ENCODE measurements at places on chromosomes 3 and 15.

DNA sequence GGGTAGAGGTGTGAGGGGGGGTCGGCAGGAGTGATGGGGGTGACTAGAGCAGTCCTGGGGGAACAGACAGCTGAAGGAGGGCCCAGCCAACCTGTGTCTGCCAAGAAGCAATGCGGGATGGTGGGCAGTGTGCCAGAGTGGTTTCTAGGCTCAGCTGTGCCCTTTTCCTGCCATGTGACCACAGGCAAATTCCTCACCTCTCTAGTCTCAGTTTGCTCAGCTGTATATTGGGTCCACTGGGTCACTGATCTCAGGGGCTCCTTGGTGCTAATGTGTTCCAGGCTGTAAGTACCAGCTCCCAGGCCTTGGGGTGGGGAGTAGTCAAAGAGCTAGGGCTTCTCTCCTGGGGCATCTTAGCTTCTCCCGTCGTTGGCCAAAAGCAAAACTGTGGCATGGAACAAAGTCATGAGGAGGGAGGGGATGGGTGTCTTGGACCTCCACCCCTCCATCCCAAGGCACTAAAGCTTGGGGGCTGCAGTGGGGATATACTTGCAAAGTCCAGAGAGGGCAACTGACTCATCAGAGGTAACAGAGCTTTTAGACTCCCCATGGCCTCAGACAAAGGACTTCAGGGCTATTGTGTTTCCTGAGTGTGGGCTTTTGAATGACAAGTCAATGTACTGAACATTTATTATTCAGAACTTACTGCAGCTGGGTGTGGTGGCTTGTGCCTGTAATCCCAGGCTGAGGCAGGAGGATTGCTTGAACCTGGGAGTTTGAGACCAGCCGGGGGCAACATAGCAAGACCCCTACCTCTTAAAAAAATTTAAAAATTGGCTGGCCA is 20.9 kb downstream of the SMAD6 start:
- DNase-seq, result no peak

DNA sequence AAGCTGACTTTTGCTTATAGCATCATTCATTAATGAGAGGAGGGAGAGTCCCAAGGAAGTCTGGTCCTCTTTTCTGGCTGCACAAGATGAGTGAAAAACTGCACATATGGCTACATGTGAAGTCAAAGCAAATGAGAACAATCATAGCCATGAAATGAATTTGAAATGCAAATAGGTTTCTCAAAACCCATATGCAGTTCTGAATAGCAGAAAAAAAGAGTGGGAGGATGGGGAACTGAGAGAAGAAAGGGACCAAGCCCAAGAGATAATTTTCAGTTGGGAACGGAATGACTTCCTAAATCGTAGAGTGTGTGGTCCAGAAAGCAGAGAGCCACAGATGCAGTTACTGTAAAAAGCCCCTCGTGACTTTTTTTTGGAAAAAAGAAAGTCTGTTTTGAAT is 66.3 kb downstream of the GTPBP8 start:
- no peak for DNase-seq

DNA sequence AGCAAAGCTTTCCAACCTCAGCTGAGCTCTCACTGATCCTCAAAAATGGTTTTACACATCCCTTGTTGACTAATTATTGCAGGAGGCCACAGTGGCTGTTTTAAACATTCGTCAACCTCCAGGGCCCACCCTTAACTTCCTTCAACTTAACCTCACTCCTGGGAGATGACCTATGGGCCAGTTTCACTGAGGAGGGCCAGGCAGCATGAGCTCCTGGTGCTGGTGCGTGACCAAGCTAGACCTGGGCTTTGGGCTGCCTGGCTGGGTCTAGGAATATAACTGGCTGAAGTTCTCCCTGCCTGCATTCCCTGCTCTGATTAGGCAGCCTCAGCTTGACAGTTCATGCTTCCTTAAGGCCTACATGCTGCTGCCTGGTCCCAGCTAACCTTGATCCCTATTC is 273.7 kb upstream of the ATP11B start:
- DNase-seq, result no peak

DNA sequence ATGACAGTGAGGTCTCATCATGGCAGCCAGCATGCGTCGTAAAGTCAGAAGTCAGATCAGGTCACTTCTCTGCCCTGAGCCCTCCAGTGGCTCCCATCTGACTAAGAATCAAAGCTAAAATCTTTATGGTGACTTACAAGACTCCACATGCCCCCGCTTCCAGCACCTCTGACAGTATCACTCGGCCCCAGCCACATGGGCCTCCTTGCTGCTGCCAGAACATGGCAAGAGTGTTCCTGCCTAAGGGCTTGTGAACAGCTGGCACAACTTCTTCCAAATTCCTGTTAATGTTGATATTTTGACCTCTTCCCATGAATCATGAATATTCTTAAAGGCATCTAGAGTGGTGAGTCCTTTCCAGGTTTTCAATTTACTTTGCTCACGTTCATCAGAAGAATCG is 20.5 kb downstream of the POLR2M start:
- DNase-seq, result no peak

DNA sequence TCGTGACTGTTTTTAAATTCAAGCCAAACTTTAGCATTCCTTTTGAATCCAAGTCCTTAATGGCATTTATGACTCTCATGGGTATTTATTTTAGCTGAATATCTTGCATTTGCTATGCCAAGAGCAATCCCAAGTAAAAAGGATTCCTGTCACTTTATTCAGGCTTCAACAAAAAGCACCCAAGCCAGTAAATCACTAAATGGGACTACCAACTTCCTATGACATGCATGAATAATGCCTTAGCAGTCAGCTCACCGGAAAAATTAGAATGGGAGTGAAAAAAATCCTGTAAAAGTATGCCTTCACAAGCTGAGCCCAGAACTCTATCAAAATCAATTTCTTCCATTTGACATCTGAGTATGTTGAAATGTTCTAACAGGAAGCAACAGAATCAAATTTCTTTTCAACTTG is 1297.9 kb downstream of the ROBO2 start:
- no peak for DNase-seq

GRCh38 chr3:123644358-123644757 is 59.5 kb upstream of the HACD2 start:
- no peak for DNase-seq

- no peak for DNase-seq
These were observed 52.4 kb downstream of the VGLL3 start for GRCh38 chr3:86938416-86939105.

DNA sequence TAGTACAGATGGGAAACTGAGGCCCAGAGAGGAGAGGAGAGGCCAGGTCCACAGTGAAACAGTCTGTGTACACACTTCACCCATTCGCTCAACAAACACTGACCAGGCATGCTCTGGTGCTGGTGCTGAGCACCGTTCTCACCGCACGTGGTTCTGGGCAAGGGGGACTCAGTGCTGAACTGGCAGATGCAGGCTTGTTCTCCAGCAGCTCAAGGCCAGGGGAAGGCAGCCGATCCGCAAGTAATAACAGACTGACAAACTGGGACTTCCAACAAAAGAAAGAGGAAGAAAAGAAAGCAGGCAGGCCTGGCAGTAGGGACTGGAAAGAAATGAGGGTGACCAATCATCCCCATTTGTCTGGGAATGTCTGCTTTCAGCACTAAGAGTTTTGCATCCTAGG is 25.6 kb upstream of the LINGO1 start:
- no peak for DNase-seq

DNA sequence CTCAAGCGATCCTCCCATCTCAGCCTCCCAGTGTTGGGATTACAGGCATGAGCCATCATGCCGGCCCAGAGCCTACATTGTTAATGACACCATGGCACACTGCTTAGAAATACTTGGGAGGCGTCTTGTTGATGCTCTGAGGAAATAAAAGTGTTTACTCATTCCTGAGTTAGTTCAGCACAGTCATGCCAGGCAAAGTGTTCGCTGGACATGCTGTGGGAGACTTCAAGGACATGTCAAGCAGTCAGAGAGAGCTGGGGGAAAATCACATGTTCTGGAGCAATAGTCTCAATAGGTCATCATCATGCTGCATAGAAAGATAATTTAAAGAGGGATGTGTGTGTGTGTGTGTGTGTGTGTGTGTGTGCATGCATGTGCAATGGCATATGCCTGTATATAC is 37.5 kb downstream of the TTC23 start:
- no peak for DNase-seq

GRCh38 chr3:16484216-16484615 is 29.3 kb downstream of the RFTN1 start:
- no peak for DNase-seq

DNA sequence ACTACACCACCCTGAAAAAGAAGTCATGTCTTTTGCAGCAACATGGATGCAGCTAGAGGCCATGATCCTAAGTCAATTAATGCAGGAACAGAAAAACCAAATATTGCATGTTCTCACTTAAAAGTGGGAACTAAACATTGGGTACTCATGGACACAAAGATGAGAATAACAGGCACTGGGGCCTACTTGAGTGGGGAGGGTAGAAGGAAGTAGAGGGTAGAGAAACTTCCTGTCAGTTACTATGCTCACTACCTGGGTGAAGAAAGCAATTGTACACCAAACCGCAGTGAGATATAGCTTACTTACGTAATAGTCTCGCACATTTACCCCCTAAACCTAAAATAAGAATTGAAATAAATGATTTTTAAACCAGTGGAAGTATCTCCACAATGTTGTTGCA is 480.5 kb upstream of the ARRDC4 start:
- DNase-seq, result no peak

- no peak for DNase-seq
These were observed 141.2 kb downstream of the GMNC start for GRCh38 chr3:190721330-190721729.

DNA sequence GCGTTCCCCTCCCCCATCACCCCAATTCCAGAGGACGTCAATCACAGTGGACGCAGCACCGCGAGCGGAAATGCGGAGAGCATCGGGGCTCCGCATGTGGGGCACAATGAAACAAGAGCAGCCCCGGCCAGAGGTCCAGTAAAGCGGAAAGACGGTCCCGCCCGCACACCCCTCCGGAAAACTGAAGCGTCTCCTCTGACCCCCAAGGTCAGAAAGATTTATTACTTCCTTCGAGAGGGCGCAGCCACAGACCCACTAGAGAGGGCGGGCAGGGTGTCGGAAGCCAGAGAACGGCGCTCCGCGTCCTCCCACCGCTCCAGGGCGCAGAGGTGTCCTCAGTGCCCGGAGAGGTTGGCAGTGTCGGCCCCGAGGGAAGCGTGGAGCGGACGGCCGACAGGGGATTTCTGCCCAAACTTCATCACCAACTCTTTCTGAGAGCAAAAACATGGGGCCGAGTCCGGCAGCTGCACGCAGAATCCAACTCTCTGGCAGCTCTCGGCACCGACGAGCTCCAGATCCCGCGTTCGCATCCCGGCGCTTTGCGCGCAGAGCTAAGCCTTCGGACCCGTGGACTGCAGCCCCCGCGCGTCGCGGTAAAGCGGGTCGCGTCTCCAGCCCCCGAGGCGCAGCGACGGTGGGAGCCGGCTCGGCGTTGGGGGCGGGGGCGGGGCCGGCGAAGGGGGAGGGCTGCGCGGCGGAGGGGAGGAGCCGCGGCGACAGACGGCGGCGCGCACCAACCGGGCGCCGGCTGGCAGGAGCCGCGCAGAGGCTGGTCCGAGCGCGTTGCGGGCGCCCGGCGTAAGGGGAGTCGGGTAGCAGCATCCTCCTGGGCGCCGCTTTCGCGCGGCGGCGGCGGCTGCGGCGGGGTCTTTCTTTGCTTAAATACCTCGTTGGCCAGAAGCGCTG is at the start of gene CHST2:
Gene CHST2 (plus strand): TSS at position 763 of the 906 bp plus-strand sequence. CDS start 1,046 bp downstream, outside the sequence.
- peak; percentile 14 for DNase-seq

GRCh38 chr3:171525437-171525836 is 65.2 kb upstream of the TNIK start:
- DNase-seq, result no peak

- no peak for DNase-seq
These were observed 26.8 kb upstream of the GP9 start for GRCh38 chr3:129033633-129034321.

- DNase-seq, result no peak
These were observed 585 bp downstream of the CSK start for GRCh38 chr15:74782259-74783071.

DNA sequence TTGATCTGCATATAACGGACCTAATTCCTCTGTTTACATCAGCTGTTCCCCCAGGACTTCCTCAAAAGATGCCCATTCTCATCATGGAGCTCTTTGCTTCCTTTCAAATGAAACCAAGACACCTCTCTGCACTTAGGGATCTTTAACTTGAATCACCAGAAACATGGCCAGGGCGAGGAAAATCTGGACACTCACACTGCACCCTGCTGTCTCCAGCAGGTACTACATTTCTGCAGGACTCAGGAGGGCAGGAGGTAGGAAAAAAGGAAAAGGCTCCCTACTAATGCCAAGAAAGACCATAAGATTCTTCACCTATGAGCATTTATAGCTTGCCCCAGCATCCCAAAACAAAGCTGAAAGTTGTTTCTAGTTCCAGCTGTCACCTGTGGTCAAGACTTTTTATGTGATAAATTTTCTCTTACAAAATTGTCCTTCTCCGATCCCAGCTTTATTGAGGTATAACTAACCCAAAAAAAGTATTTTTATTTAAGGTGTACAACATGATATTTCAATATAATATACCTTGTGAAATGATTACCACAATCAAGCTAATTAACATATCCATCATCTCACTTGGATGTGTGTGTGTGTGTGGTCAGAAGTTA is 87.3 kb upstream of the C15orf61 start:
- no peak for DNase-seq

- no peak for DNase-seq
These were observed 26.0 kb downstream of the TMEM158 start for GRCh38 chr3:45199837-45200648.

DNA sequence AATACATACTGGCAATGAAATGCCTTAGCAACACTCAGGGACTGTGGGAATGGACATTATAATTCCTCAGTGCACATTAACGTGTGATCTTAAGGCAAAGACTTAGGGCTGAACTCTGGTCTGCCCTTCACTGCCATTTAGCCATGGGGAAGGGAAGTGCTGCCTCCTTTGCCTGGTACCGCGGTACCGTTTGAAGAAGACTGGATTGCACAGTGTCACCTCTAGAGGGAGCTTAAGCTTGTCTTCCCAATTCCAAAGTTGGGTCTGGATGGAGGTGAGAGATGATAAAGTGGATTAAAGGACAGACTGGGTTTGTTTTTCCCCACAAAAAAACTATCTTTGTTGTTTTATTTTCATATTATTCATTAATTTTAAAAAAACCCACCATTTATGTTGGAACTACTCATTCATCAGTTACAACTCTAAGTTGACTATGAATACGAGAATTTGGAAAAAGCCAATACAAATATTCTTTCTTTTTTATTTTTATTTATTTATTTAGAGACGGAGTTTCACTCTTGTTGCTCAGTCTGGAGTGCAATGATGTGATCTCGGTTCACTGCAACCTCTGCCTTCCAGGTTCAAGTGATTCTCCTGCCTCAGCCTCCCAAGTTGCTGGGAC is 60.0 kb upstream of the SYN2 start:
- no peak for DNase-seq

DNA sequence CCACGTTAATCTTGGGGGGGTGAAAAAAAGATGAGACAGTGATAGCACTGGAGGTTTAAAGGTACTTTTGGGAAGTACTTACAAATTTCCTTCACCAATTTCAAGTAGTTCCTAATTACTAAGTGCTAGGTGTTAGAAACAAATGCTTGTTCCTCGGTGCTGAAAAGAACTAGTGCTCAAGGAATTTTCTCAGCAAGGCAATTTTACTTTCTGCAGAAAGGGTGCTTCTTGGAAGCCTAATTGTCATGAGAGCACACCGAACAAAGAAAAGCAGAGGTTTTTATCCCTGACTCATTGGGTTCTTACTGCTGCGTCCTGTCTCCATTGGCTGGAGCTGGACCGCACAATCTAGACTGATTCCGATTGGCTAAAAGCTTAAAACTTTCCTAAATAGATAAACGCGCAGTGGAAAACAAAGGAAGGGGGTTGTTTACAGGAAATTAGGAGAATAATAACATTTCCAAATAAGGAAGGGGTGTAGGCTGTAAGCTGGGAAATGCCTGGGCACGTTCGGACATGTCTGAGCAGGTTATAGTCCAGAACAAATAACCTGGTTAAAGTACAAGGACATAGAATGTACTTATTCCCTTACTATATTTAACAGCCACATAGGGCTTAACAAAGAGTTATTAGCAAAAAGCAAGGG is 49.6 kb downstream of the CHD2 start:
- no peak for DNase-seq
